ENCODE measurements at places on chromosomes 1 and 21.

DNA sequence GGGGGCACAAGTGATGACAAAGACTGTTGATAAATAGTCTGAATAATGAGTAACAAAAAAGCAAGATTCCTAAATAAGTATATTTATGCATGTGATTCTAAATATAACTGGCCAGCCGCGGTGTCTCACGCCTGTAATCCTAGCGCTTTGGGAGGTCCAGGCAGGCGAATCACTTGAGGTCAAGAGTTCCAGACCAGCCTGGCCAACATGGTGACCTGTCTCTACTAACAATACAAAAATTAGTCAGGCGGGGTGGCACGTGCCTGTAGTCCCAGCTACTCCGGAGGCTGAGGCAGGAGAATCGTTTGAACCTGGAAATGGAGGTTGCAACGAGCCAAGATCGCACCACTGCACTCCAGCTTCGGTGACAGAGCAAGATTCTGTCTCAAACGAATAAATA lies 161.5 kb downstream of the TOMM20 start:
- ATAC-seq, result no peak

DNA sequence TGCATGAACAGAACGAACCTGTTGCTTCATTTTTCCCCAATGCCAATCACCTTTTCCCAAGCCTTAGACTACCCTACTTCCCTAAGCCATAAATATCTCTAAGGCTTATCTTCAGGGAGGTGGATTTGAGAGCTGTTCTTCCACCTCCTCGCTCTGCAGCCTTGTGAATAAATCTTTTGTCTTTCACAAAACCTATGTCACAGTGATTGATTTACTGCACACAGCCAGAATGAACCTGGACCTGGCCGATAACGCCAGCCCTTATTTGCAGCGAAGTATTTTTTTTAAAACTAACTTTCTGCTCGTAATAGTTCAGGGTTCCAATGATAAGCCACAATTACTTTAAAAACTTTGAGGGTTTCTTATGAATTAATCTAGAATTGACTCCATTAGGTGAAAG lies 632.6 kb downstream of the PTPRU start:
- no peak for ATAC-seq

GRCh38 chr1:240114222-240114621 lies 22.5 kb downstream of the FMN2 start:
- no peak for ATAC-seq

GRCh38 chr21:33398361-33398760 lies 4.9 kb upstream of the IFNGR2 start:
- ATAC-seq, result no peak

DNA sequence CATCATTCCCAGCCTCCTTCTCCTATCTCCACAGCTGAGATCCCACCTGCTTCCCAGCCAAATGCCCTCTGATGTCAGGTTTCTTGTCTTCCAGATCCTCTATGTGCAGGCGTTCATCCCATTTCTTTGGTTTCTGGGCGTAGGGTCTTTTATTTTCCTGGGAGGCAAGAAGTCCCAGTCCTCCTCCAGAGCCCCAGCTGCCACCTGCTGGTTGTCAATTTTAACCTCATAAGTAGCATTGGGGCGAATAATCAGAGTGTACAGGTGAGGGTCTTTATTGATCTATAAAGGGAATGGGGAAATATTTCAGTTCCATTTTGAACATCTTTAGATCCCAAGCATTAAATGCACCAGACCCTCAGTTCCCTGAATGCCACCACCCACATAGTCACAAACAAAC lies 47.2 kb upstream of the EPS15 start:
- ATAC-seq, result no peak

DNA sequence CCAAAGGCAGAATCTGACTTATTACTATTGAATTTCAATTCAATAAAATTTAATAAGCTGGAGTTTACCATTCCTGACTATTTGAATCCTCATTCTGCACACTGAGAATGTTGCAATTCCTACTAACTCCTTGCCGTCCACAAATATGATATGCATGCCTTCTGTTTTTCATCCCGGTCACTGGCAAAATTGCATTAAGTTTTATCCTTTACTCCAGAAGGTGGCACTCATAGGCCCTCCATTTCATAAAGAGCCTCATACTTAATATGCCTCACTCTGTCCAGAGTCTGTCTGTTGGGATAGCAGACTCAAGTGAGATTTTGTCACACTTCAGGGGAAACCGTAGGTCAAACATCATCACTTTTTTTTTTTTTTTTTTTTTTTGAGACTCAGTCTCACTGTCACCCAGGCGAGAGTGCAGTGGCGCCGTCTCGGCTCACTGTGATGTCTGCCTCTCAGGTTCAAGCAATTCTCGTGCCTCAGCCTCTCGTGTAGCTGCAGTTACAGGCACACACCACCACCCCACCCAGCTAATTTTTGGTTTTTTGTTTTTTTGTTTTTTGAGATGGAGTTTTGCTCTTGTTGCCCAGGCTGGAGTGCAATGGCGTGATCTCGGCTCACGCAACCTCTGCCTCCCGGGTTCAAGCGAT lies 27.3 kb downstream of the F11R start:
- peak; percentile 89 for ATAC-seq

DNA sequence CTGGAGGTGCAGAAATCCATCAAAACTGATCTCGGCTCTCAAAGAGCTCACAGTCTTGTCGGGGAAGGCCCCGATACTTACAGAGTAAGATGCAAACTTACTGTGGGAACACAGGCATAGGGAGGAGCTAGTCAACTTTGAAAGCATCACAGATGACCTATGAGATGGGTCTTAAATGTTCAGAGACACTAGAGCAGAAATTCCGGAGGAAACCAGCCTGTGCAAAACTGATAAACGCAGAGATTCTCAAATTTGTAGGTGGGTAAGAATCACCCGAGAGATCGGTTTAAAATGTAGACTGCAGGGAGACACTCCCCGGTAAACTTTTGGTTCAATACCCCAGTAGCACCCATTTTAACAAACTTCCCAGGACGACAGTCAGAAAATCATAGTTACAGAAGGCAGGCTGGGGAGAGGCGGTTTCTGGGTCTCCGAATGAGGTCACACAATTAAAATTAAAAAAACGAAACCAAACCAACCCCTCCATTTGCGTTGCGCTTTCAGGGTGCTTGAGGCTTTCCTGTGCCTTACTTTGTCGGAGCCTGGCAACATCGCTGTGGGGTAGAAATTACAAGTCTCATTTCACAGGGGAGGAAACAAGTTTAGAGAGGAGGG lies 755 bp upstream of the THRAP3 start:
- ATAC-seq, result peak; percentile 46

DNA sequence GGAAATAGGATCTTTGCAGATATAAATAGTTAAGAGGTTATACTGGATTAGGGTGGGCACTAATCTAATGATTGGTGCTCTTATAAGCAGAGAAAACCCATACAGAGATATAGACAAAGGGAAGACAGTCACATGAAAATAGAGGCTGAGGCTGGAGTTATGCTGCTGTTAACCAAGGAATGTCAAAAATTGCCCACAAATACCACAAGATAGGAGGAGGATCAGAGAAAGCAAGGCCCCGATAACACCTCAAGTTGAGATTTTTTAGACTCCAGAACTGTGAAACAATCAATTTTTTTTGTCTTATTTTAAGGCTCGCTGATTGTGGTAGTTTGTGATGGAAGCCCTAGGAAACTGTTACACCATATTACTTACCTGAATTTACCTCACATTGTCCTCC lies 513.2 kb downstream of the COL11A1 start:
- ATAC-seq, result no peak

DNA sequence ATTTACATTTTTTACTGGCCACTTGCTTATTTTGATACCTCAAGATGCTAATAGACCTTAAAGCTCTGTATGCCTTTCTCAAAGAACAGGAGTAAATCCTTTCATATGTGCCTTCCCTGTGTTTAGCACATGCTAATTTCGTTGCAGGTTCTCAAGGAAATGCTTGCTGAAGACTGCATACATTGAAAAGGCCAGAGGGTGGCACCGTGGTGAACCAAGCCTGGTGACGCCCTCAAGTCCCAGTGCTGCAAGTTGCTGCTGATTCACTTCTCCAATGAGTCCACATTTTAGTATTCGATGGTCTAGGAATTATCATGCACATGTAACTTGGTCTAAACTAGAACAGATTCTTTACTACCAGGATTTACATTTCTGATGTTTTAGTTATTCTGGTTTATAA lies 94.1 kb downstream of the CLDN17 start:
- peak; percentile 68 for ATAC-seq

GRCh38 chr1:205693421-205693991 lies 13.2 kb upstream of the SLC45A3 start:
- no peak for ATAC-seq

- ATAC-seq, result peak; percentile 33
These were observed 55.9 kb downstream of the CD58 start for GRCh38 chr1:116514708-116515525.
